GOT3 (cell line): ENCODE measurements at places on chromosomes 2 and 18.

- DNase-seq = no peak
Observed at GRCh38 chr2:129755786-129756185, 223.7 kb upstream of the RAB6C start.

DNA sequence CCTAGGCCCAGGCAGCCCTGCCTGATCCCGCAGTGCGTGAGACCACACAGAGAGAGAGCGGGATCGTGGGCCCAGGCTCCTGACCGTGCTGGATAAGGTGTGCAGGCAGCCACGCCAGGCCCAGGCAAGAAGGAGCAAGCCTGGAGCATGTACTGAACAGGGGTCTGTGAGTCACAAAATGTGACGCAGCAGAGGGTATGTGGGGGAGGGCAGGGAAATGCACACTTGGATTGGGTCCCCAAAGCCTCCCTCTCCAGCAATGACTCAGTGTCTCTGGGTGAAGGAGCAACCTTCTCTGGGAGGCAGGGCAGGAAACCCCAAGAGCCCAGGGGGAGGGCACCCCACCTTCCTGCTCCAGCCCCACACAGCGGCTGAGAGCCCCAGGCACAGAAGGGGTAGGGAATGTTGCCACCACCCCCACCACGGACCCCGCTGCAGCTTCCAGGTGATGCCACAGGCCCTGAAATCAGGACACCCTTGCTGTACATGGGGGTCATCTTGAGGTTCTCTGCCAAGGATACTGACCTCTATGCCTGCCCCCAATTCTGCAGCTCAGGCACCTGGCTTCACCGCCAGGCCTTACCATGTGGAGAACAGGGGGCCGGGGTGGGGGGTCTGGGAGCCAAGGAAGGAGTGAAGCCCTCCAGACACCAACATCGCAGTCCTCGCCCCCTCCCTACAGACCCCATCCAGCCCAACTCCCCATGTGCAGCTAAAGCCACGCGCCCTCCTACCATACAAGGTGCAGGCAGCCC lies 1.3 kb upstream of the GPC1 start:
- peak; percentile 43 for DNase-seq

GRCh38 chr2:191166756-191167445 lies 16.1 kb upstream of the STAT4 start:
- DNase-seq = no peak

DNA sequence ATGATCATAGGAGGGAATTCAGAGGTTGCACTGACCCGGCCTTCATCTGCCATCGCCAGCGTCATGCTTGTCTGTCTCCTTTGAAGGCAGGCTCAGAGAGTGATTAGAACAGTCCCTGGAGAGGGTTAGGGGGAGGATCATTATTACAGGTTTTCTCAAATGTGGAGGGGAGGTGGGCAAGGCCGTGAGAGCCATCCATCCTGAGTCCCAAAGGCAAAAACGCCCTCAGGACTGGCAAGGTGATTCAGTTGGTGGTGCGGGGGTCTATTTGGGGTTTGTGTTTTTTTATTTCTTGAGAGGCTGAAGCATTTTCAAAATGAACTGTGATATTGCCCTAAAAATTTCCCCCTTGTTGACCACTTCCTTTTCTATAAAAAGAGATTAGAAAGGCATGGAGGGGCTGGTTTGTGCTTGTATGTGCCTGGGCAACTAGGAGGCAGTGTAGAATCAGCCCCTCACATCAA lies 39.3 kb upstream of the GYPC start:
- DNase-seq = no peak

DNA sequence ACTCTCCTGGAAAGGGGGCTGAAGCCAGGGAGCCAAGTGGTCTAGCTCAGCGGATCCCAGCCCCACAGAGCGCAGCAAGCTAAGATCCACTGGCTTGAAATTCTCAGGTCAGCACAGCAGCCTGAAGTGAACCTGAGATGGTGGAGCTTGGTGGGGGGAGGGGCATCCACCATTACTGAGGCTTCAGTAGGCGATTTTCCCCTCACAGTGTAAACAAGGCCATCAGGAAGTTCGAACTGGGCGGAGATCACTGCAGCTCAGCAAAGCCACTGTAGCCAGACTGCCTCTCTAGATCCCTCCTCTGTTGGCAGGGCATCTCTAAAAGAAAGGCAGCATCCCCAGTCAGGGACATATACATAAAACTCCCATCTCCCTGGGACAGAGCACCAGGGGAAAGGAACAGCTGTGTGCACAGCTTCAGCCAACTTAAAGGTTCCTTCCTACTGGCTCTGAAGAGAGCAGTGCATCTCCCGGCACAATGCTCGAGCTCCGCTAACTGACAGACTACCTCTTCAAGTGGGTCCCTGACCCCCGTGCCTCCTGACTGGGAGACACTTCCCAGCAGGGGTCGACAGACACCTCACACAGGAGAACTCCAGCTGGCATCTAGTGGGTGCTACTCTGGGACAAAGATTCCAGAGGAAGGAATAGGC lies 282.3 kb upstream of the EPC2 start:
- no peak for DNase-seq

DNA sequence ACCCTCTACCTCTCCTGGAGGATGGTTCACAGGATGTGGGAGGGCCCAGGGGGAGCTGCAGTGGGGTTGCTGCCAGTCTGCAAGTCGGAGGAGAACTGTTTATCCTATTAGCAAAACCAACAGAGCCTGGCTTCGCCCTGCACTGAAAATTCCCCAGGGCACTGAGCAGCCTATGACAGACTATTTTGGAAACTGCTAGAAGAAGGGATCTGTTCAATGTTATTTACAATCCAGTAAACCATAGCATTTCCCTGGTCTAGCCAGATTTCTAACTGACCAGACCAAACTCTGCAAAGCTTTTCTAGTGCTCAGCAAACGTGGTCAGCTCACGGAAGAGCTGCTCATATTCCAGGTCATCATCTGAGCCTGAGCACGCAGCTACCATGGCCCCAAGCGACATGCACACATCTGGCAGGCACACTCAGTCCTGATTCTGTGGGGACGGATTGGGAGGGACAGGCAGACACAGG lies 64.8 kb upstream of the PID1 start:
- DNase-seq = no peak

DNA sequence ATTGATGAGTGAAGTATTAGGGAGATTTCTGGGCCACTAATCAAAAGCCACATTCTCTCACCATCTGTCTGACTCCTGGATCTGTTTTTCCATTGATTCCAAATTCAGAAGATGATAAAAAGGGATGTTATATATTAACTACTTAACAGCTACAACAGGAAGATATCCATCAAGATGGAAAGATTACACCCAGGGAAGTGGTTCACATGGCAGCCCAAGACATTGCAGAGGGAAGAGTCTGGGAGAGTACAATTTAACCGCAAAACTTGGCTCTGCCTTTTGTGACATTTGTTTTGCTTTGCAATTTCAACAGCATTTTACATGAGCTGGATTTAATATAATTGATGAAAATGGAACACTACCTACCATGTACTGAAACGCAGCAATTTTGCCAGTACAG lies 22.5 kb upstream of the TCF4 start:
- DNase-seq = no peak

DNA sequence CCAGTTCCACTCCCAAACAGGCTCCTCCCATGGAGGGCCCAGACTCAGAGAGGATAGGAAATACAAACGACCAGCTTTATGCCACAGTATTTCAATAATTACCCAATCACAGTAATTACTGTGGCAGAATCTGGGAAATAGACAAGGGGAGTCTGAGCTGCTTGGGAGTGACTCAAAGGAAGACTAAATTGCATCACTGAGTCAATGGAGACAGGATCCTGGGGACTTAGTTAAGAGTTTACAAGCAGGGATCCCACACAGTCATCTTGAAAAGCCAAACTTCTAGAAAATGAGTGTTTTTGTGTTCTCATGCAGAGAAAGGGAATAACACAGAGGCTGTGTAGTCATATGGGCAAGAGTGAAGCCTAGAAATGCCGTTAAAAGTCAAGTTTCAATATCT lies 1142.1 kb downstream of the CNTNAP5 start:
- no peak for DNase-seq

GRCh38 chr2:150480241-150480640 lies 7.2 kb downstream of the RND3 start:
- no peak for DNase-seq

DNA sequence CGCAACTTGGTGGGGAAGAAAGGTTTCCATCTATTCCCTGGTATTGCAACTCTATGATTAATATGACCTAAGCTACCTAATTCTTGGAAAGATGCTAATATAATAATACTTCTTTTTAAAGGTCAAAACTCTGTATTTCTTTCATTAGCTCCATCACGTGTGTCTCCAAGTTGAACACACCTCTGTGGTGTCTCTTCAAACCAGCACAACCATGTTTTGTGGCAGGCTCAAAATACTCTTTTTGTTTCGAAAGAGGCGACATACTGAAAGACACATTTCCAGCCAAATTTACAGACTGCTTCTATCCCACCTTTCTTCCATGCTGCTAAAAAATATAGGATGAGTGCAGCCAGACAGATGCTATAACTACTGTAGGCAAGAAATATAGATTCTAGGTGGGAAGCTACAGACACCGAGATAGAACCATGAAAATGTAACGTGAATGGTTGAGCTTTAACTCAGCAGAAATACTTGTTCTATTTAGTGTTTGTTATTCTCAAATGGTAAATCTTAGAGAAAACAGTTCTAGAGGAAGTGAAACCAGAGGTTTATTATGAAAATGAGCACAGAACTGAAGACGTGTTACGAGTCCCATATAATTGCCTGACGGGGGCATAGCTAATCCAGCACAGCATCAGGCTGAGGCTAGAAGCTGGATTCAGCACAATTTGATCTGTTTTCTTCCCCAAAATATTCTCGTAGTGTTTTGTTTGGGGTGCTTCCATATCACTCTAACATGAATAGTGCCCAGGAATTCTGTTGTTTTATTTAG lies 991.5 kb upstream of the FANCL start:
- DNase-seq = no peak

- no peak for DNase-seq
Observed at GRCh38 chr2:46269001-46269400, 28.2 kb upstream of the EPAS1 start.

- DNase-seq = no peak
Observed at GRCh38 chr18:59617468-59617932, 79.7 kb downstream of the CCBE1 start.

DNA sequence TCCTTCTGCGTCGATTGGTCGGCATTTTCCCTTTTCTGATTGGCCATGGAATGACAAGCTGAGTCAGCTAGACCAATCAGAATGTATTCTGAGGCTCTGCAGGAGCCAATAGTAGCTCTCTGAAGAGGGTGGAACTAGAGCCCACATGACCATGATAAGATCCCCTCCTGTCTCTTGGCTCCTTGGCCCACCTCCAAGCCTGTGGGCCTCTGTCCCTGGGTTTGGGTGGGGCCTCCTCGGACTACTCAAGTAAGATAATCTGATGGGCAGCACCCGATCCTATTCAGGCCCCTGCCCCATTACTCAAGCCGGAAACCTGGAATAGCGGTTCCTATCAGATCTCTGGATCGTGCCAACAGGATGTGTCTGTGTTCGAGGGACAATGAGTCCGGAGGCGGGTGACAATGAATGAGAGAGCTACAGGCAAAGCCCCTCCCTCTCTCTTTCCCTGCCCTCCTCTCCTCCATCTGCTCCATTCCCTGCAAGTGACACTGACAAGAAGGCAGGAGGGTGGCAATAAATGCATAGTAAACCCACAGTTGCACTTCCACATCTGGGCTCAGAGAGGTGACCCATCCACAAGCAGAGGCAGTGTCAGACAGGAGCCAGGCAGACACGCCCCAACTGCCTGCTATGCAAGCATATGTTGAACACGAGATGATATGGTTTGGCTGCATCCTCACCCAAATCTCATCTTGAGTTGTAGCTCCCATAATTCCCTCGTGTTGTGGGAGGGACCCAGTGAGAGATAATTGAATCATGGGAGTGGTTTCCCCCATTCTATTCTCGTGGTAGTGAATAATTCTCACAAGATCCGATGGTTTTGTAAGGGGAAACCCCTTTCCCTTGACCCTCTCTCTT lies 114.7 kb downstream of the TNS1 start:
- no peak for DNase-seq

DNA sequence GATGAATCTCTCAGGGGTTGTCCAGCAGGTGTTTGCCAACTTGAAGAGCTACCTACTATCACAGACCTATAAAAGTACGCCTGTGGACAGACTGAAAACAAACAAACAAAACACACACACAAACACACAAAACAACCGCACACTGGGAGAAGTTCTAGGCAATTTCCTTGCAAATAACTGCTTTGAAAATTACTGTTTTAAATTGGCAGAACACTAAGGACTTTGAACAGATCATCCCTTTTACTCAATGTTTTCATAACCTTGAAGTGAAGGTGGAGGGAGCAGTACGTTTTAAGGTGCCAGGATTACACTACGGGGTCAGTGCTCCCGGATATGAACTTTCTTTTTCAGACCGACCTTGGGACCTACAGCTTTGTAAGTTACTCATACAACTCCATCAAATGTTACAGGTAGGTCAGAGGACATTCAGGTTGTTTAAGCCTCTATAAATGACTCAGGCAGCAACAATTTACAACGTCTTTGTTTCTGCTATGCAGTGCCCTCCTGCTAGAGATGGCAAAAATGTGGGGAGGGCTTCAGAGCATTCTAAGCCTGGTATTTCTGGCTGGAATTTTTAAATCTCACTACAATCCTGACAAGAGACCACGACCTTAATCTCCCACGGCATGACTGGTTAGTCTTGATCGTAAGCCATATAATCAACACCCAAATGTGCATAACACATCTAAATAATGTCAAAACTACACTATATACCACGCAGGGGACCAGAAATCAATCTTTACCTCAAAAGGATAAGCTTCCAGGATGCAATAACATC lies 1.4 kb upstream of the SLC20A1 start:
- DNase-seq = no peak

- DNase-seq = no peak
Observed at GRCh38 chr2:233424154-233424951, 70.1 kb downstream of the DGKD start.

GRCh38 chr18:75810961-75811551 lies 383.6 kb upstream of the SMIM21 start:
- DNase-seq = no peak

DNA sequence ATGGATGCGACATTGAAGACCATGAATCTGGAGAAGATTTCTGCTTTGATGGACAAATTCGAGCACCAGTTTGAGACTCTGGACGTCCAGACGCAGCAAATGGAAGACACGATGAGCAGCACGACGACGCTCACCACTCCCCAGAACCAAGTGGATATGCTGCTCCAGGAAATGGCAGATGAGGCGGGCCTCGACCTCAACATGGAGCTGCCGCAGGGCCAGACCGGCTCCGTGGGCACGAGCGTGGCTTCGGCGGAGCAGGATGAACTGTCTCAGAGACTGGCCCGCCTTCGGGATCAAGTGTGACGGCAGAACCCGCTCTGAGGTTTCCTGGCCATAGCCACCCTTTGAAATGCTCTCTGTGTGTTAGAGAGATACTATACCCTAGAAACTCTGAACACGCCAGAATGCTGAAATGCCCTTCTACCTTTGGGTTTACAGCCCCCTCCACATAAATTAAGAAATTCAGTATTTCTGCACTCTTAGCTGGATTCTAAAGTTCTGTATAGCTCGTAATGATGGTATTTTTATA lies 659 bp downstream of the CHMP1B start:
- no peak for DNase-seq
